ENCODE measurements at places on chromosomes 16 and 17.

DNA sequence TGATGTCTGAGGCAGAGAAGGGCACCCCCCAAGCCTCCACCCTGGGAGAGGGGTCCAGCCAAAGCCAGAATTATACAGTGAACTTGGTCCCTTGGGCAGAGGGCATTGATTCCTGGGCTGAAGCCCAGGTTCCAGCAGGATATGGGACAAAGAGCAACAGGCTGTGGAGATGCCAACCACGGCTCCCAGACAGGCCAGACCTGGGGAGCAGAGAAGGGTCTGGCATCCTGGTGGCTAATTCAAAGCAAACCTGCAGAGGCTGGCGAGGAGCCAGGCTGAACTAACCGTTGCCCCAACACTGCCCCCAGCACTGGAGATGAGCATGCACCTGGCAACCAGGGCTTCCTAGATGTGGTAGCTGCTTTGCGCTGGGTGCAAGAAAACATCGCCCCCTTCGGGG lies 3.0 kb downstream of the CES3 start:
- DNase-seq, result no peak

DNA sequence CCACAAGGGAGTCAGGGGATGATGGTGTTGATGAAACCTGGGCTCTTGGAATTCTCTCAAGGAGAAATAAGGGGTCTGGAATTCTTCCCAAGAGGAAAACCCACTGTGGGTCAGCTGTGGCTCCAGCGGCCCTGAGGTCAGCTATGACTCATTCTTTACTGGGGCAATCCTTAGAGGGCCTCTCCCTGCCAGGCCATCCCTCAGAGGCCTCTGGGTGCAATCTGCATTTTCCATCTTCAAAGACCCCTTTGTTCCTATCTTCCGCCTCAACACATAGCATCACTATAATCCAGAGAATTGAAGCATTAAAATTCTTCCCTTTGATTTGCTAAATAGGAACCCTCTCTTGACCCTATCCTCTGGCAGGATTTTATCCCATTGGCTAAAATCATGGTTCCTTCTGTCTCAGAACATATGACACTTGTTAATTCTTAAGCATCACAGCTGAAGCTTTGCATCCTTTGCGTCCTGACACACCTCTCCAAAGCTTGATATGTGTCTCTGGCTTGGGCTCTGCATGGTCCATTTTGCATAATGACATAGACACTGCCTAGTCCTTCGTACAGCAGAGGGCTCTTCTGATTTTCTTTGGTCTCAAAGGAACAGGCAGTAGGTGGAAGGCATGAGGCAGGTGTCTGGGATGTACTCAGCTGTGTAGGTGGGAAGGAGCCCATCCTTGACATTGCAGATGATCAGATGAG lies 4.4 kb upstream of the KRT37 start:
- peak; percentile 61 for DNase-seq

DNA sequence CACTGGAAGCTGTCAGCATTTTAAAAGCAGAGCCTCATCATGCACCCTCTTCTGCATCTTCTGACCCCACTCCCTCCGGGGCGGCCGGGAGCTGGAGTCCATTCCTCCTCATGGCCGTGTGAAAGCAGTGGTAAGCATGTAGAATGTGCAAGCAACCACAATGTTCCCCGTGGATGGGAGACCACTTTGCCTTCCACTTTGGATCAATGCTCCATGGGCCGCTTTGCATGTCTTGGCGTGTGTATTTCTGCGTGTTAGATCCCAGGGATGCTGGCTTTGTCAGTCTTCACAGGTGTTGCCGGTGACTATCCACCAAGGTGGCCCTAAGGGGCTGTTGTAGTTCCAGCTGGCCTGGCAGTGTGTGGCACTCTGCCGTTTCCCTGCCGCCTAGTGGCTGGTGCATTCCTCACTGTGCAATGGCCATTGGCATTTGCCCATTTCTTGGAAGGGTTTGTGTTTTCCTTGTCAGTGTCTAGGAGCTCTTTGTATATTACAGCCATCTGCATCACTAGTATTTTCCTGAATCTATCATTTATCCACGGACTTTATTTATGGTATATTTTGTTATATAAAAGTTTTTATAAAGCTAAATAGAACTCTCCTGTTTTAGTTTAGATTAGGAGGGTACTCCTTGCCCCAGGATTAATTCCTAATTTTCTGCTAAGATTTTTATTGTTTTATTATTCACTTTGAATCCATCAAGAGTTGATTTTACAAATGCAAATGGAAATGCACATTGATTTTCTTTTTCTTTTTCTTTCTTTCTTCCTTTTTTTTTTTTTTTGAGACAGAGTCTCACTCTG lies 5.8 kb upstream of the ALDH3A1 start:
- peak; percentile 17 for DNase-seq

DNA sequence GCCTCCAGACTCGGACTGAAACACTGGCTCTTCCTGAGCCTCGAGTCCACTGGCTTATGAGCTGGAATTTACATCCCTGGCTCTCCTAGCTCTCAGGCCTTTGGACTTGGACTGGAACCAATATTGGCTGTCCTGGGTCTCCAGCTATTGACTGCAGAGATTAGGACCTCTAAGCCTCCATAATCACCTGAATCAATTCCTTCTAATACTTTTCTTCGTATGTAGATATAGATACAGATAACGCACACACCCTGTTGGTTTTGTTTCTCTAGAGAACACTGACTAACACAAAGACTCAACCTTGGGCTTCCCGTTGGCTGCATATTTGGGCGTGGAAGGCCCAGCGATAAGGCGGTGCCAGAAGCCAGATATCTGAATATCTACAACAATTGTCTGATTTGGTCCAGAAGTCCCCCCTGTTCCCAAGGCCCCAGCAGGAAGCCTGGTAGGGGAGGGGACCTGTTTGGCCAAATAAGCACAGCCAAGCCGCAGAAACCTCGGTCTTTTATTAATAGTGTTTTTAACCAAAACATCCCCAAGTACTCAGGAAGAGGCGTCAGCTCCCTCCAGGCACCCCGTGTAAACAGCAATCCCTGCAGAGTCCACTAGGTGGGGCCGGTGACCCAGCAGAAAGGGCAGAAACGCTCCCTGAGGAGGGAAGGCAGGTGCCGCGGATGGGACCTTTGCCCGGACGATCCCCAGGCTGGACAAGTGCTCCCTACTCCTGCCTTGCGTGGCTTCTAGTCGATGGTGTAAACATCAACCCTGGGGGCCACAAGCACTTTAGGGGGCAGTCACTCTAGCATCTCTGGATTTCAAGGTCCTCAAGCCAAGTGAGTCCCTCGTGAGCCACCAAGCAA lies 57.0 kb downstream of the ABR start:
- DNase-seq, result peak; percentile 69

DNA sequence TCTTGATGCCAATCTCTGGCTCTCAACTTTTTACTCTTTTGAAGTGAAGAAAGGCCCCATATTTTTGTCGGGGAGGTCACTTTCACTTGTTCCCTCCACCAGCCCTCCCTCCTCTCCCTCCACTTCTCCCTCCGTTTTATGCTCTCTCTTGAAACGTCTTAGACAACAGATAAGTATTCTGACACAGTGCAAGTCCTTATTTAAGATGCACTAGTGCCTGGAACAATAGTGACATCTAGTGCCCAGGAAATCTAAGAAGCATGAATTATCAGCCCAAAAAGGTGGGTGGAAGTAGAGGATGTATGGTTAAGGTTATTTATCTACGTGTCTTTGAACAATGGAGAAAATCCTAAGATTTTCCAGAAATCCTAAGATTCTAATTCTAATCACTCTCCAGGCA lies 17.9 kb downstream of the PSME3IP1 start:
- DNase-seq, result peak; percentile 76

GRCh38 chr16:50567651-50568050 lies 19.5 kb downstream of the NKD1 start:
- DNase-seq, result no peak

- DNase-seq, result no peak
Observed at GRCh38 chr16:23807028-23807427, 28.8 kb upstream of the PRKCB start.

- no peak for DNase-seq
Observed at GRCh38 chr16:80463326-80463725, 77.5 kb upstream of the DYNLRB2 start.

- DNase-seq, result no peak
Observed at GRCh38 chr17:42985225-42985624, 4.9 kb downstream of the RUNDC1 start.
